ENCODE measurements at places on chromosomes 12 and 14.

DNA sequence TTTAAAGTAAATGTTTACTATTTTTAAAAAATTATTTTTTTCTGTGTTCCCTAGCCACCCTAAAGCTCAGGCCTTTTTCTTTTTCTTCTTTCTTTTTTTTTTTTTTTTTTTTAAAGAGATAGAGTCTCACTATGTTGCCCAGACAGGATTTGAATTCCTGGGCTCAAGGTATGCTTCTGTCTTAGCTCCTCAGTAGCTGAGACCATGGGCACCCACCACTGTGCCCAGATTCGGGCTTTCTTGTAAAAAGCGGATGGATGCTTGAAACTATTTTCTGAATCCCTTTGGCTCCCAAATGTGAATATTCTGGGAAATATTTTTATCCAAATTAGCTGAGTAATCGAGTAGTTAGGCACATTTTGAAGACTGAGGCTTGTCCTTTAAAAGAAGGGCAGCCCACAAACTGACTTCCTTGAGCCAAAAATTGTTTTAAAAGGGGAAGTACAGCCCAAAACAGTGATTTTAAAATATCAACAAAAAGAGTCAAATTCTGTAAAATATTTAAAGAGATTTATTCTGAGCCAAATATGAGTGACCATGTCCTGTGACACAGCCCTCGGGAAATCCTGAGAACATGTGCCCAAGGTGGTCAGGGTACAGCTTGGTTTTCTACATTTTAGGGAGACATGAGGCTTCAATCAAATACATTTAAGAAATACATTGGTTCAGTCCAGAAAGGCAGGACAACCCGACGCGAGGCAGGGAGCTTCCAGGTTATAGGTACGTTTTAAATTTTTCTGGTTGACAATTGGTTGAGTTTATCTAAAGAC is 28.8 kb upstream of the HIGD1C start:
- DNase-seq, result peak; percentile 57

- DNase-seq, result no peak
These were observed 47.9 kb downstream of the RPH3A start for GRCh38 chr12:112839386-112839972.

DNA sequence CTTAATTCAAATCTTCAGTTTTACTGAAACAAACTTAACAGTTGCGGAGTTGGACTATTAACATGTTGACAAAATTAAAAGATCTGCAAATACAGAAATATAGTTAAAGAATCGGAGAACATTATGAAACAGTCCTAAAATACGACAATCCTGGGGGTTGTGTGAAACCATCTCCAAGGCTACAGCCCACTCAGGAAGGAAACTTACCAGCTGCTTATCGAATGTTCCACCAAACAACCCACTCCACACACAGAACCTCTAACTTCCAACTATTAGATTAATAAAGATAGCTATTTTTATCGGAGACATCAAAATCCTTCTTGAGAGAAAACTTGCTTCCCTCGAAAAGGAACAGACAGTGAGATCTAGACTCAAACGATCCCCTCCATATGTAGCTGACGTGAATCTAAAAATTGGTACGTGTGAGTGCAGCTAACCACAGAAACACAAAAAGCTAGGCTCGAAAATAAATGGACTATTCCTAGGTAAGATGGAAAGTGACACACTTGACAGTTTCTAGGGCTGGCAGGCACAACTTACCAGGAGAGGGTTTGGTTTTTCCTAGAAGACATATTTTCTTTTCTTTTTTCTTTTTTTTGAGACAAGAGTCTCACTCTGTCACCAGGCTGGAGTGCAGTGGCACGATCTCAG is 12.9 kb downstream of the VPS37B start:
- DNase-seq, result no peak

DNA sequence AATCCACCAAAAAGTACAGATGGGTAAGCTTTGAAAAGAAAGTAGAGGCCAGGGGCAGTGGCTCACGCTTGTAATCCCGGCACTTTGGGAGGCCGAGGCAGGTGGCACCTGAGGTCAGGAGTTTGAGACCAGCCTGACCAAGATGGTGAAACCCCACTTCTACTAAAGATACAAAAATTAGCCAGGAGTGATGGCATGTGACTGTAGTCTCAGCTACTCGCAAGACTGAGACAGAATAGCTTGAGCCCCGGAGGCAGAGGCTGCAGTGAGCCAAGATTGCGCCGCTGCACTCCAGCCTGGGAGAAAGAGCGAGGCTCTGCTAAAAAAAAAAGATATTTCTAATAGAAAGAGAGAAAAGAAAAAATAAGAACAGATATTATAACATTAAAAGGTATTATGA is 134.2 kb upstream of the SLCO1C1 start:
- DNase-seq, result no peak

DNA sequence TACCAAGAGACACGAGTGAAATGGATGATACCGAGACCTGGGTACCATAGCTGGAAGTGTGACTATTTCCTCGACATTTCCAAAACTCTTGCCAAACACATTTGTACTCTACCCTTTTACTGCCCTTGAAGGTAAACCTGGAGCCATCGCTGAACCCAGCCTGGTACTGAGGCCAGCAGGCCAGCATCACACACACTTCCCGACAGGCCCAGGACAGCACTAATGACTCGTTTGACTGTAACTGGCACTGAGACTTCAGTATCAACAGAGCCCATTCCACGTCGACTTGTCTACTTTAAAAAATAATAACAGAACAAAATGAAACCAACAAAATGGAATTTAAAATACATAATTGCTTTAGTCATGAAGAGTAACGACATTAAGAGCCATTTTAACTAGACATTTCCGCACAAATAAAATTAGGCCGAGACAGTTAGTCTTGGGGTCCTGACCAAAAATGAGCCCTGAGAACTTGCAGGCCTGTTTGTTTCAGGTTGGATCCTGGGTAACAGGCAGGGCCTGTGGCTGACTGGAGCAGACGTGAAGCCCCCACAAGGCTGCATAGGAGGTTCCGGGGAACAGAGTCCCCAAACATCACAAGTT is 94.3 kb downstream of the RIMBP2 start:
- DNase-seq, result no peak

DNA sequence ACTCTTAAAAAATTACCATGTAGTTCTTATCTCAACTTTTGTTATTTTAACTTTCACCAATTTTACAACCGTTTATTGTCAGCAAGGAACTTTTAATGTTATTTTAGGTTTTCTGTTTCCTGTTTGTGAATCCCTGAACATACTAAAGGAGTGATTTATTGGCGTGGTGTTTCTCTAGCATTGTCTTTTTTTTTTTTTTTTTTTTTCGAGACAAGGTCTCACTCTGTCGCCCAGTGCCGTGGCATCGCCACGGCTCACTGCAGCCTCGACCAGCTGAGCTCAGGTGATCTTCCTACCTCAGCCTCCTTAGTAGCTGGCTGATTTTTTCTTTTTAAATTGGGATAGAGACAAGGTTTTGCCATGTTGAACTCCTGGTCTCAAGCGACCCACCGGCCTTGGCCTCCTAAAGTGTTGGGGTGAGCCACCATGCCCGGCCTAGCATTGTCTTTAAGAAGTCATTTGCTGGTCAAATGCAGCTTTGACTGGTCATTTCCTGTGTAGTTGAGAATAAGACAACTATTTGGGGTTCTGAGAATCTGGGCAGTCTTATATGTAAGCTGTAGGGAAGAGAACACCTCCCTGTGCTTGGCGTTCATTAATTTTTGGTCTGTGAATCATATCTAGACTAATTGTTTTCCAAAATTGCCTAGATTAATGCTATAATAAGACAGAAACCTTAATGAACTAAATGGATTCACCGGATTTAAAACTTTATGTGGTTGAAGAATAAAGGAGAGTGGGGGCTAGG is 2.1 kb downstream of the WASHC4 start:
- DNase-seq, result peak; percentile 8

DNA sequence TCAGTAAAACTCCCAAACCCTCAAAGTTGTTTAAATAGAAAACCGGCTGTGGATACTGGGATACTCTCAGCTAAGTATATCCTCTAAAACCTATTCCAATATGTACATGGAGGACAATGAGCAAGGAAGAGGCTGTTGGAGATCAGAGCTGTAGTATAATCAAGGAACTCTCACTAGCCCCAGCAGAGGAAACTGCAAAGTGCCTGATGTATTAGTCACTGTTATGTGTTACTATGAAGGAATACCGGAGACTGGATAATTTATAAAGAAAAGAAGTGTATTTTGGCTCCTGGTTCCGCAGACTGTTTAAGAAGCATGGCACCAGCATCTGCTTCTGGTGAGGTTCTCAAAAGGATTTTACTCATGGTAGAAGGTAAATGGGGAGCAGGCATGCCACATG is 65.6 kb upstream of the RPL10L start:
- DNase-seq, result no peak

- no peak for DNase-seq
These were observed 15.2 kb upstream of the FOXN3 start for GRCh38 chr14:89432226-89432625.

DNA sequence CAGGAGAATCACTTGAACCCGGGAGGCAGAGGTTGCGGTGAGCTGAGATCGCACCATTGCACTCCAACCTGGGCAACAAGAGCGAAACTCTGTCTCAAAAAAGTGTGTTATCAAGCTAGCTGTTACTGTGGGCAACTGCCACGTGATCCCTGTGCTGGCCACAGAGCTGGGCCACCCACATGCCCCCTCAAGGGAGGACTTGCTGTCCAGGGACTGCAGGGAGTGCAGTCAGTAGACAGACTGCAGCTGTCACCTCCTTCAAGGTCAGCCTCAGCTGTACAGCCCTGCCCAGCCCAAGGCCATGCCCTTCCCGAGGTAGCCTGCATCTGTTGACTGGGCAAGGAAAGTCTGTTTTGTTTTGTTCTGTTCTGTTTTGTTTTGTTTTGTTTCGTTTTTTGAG is 46.6 kb upstream of the BICDL1 start:
- DNase-seq, result no peak

GRCh38 chr12:110741341-110742095 is 1.2 kb downstream of the PPP1CC start:
- DNase-seq, result peak; percentile 66
